ENCODE measurements at places on chromosomes 6 and 20.
A peak's percentile ranks its signal among the peaks of the same experiment; 100 is the strongest.

DNA sequence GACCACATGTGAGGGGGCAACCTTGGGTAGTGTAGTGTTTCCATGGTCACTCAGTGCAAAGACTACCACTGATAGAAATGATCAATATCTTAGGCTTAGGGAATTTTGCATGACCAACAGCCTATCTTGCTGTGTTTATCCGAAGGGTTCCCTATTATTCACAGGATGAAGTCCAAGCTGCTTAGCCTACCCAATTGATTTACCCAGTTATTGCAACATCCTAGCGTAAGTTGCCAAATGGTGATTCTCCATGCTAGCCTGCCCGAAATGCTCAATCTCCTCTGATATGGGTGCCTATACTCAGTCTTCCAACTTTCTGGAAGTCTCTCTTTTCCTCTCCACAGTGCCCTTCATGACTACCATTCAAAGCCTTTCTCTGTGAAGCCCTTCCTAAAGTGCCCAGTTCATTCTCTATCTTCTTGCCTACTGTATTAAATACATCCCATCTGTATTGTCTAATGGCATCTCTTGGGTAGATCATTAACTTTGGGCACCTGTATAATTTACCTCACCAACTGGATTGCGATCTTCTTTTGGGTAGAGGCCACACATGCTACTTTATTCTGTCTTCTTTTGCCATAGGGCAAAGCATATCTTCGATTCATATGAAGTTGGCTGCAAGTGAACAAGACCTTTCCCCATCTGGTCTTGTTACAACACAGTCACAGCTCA lies 240.5 kb downstream of the CLIC5 start:
- no peak for DNase-seq

GRCh38 chr20:41935259-41935791 lies 317.1 kb upstream of the CHD6 start:
- no peak for DNase-seq

- no peak for DNase-seq
Observed at GRCh38 chr20:2775139-2775538, 25.3 kb downstream of the CPXM1 start.

GRCh38 chr6:136792095-136792409 lies 225 bp downstream of the MAP3K5 start:
- no peak for DNase-seq

GRCh38 chr20:60137657-60138245 lies 179.5 kb downstream of the CDH26 start:
- DNase-seq: peak; percentile 64

DNA sequence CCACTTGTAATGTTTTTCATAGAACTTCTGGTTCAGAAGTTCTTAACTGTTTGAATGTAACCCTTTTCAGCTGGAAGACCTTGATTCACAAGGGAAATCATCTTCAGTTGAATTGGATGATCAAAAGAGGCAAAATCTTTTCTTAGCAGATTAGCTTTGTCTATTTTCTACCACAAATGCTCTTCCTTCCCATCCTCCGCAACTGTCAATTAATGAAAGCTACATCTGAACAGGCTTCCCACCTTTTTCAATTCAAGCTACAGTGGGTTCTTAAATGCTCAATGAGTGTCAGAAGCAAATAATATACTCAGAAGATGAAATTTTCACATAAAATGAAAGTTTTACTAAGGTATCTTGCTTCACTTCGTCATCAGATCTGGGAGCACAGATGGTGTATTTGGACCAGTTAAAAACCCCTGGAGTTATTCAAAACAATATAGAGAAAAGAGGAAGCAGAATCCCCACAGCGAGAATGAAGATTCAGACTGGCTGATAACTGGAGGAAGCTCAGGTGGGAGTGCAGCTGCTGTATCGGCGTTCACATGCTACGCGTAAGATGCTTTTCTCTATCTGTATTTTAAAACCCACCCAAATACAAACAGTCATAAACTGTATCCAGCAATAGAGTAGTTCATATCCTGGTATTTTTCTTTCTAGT lies 19.4 kb downstream of the QRSL1 start:
- DNase-seq: no peak

GRCh38 chr6:168440520-168441433 lies at the start of gene SMOC2:
Gene SMOC2, plus strand, starts transcription at chr6:168441184. Its CDS starts 187 bp downstream, at chr6:168441371.
- no peak for DNase-seq

DNA sequence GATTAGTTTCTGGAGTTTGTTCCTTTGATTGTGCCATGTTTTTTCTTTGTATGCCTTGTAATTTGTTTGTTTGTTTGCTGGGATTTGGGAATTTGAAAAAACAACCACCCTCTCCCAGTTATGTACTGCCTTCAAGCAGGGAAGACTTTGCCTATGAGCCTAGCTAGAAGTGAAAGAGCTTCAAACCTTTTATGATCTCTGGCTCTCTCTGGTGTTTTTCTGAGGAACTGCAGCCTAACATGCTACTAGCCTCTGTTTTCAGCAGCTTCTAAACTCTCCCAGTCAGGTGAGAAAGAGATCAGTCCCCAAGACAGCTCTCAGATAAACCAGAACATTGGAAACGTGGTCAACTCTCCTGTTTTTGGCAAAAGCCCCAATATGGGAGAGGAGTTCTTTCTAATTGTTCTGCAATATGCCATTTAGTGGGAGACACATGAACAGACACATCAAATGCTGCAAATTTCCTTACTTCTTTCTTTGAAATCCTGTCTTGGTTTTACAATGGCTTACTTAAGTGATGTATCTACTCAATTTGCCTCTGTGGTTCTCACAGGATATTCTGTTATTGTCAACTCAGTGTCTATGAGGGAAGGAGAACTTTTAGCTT lies 58.9 kb upstream of the SERINC1 start:
- peak; percentile 78 for DNase-seq

GRCh38 chr20:16611817-16612216 lies 38.6 kb upstream of the KIF16B start:
- DNase-seq: no peak

- DNase-seq: peak; percentile 71
Observed at GRCh38 chr20:8212286-8212685, 80.2 kb downstream of the PLCB1 start.

DNA sequence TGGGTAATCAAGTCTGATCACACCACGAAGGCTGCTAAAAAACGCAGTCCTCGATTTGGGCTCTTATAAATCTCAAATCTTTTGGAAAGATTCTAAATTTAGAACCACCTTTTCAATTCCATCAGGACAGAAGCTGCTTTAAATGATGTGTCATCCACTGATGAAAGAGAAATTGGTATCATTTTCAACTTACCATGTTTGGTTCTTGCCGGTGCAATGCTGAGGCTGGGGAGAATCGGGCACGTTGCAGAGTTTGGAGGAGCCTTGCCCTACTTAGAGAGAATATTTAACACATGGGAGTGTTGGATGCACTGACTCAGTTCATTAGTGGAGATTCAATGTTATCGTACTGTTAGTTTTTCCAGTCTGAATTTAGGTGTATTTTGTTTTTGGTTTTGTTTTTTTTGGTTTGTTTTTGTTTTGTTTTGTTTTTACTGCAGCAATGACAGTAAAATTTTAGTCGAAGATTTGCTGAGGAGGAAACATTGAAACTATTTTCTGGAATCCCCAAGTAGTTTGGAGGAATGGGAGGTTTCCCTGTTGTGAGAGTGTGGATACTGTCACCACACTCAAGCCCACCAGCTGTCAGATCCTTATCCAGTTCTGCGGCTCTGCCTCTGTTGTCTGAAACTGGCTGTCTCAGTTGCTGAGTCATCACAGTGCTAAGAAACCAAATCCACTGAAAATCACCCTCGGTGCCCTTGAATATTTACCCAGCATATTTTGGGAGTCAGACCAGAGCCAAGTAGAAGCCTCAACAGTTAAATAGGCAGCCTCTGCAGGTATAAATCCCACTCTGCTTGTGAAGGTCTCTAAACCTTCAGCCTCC lies 497.0 kb downstream of the BTBD3 start:
- no peak for DNase-seq

GRCh38 chr20:2303673-2304072 lies 7.9 kb downstream of the TGM3 start:
- no peak for DNase-seq

- DNase-seq: no peak
Observed at GRCh38 chr6:166621114-166621540, 5.9 kb downstream of the RPS6KA2 start.

DNA sequence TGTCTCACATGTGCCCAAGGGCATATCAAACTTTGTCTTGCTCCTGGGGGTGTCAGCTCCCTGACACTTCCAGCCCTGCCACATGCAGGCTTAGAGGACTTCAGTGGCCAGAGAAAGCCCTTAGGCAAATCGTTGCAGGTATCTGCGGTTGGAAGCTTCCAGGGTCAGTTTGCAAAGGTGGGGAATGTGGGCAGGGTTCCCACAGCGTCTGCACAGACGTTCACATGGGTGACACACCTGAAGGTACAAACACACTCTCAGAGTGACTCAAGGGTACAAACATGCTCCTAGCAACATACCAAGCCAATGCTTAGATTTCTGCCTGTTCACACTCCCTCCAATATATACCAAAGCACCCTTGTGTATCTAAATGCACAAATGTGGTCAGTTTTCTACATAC lies 30.0 kb downstream of the VSTM2L start:
- DNase-seq: no peak

GRCh38 chr6:170238741-170239565 lies 51.9 kb downstream of the DLL1 start:
- no peak for DNase-seq

- peak; percentile 58 for DNase-seq
Observed at GRCh38 chr20:59525500-59526241, 78.7 kb upstream of the PHACTR3 start.

- DNase-seq: no peak
Observed at GRCh38 chr20:45128099-45128498, 3.8 kb upstream of the WFDC12 start.

GRCh38 chr20:45179166-45179565 lies 4.5 kb downstream of the PI3 start:
- peak; percentile 3 for DNase-seq

DNA sequence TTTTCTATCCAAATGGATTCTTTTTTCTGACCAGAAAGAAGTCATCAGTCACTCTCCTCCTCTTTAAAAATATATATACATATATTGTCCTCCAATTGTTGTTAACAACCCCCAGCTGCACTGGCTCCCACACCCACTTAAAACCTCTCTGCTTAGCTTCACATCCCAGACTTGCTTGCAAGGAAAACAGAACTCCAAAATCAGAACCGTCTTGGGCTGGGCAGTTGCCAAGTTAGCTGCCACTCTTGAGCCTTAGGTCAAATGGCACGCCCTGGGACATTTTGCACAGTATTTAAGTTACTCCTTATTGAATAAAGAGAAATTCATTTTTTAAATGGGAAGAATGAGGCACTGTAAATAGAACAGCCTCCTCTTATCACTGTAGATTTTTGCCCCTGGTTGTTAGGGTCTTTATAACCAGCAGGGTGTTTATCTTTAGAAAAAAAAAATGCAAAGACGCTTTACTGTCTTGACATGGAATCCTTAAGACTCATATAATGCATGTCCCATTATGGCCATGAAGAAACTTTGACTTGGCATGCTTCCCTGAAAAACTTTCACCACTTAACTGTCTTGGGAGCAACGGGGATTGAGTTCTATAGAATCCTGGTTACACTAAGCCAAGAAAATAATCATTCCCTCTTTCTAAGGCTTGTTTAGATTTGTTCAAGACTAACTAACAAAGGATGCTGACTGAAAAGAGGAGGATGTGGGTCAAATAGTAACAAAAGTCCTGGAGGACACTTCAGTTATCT lies 204.5 kb downstream of the ISM1 start:
- DNase-seq: no peak

DNA sequence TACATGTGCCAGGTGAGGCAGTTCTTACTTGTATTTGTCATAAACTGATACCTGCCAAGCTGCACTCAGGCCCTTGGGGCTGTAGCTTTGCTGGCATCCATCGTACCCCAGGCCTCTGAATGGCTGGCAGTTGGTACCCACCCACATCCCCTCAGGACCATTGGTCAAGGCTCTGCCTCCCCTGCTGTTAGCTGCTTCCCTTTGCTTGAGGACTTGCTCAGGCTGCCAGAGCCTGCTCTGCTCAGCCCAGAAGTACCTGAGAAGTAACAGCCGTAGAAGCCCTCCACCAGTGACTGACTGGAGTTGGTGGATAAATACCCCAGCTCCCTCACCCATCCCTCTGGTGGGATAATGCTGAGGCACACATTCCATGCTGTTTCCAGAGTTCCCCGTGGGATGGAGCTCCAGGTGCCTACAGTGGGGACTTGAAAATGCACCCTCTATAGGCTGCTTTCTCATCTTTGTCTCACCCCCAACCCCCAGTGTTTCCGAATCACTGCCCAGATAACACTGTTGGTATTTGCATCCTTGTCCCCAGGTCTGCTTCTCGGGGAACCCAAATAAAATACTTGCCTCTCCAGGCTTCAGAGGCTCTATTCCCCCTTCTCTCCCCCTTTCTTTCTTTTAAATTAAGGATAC lies 7.3 kb downstream of the EBF4 start:
- DNase-seq: no peak

- no peak for DNase-seq
Observed at GRCh38 chr6:2861060-2861821, 19.6 kb upstream of the SERPINB1 start.

DNA sequence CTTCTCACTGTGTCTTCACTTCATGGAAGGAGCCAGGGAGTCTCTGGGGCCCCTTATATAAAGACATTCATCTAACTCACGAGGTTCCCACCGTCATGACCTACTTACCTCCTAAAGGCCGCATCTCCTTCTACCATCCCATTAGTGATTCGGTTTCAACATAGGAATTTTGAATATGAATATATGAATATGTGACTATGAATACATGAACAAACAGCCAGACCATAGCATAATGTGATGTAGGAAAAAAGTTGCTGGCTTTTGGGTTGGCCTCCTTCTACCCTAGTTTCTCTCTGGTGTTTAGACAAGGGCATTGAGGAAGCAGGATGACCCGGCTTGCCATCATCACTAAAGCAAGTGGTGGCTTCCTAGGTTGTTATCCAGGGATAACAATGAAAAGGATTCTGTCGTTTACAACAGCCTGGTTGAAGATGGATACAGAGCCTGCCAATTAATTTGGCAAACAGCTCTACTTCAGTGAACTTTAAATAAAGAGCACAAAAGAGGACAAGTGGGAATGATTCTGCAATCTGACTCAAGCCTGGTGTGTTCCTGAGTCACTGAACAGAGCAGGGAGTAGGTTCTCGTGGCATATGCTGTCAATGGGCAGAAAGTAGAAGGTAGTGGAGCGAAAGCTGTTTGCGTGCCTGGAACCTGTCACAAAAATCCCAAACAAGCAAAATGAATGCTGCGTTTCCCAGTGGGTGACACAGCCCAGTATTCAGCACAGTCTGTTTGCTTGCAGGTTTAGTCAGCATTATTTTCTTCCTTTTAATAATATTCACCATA lies 44.0 kb upstream of the DOK5 start:
- DNase-seq: no peak

DNA sequence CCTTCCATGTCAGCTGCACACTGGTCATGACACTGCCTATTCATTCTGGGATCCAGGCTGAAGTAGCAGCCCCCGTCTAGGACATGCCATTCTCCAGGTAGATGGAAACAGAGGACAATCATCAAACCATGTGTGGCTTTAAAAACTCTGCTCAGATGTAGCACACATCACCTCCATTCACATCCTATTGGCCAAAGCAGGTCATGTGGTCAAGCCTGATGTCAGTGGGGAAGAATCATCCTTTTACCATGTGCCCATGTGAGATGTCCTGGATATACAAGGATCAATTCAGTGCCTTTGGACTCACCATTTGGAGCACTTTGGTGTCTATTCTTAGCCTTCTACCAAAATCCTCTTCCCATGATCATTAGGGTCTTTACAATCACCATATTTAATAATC lies 99.5 kb downstream of the CDC5L start:
- no peak for DNase-seq

- peak; percentile 3 for DNase-seq
Observed at GRCh38 chr6:80689716-80690395, 583.4 kb downstream of the BCKDHB start.

GRCh38 chr6:112539355-112539754 lies 192.2 kb downstream of the RFPL4B start:
- no peak for DNase-seq

- no peak for DNase-seq
Observed at GRCh38 chr6:111338843-111339242, 144.2 kb downstream of the REV3L start.

Measured in suppressor macrophage treated with lipopolysaccharide for 4 hours (primary cell).